Muscle of leg (tissue), 16 donors: ENCODE measurements at places on chromosomes 13 and 19. TPM values are rescaled to one million over a fixed set of nuclear protein-coding genes. Genes with fewer than 3 reads are reported as not detected.

CEACAM5 gene
- total RNA-seq, result not detected

ATP4A gene
- not detected for total RNA-seq

PTGIR gene
- total RNA-seq, result 2.7 TPM

GRCh38 chr13:98144801-98145350 lies 2.0 kb downstream of the FARP1 start:
- peaks cover 18% of the 10 kb centered on the region for H3K4me1 ChIP-seq
- H3K27me3 ChIP-seq, result peaks cover 10% of the 10 kb centered on the region
- DNase-seq, result peak; percentile 36
- peak overlapping the region; percentile 47 for H3K4me3 ChIP-seq

- no peaks in the 10 kb centered on the region for H3K36me3 ChIP-seq
- no peak for DNase-seq
- H3K4me3 ChIP-seq, result no peak overlapping the region
- no peak overlapping the region for H3K27ac ChIP-seq
Measured at GRCh38 chr13:48635478-48635877, 18.3 kb upstream of the CYSLTR2 start.

- peaks cover 81% of the 10 kb centered on the region for H3K4me1 ChIP-seq
- no peak overlapping the region for H3K4me3 ChIP-seq
- H3K27ac ChIP-seq, result peak overlapping the region; percentile 54
- H3K36me3 ChIP-seq, result peaks cover 33% of the 10 kb centered on the region
Measured at GRCh38 chr19:4369109-4369887, 25.9 kb downstream of the MPND start.

- DNase-seq, result peak; percentile 67
- H3K36me3 ChIP-seq, result peaks cover 19% of the 10 kb centered on the region
- H3K27ac ChIP-seq, result peak overlapping the region; percentile 45
- H3K4me1 ChIP-seq, result peaks cover 58% of the 10 kb centered on the region
- no peaks in the 10 kb centered on the region for H3K27me3 ChIP-seq
Measured at GRCh38 chr19:6233056-6233826, 46.5 kb downstream of the MLLT1 start.

GRCh38 chr19:52248241-52248640 lies 21.1 kb upstream of the ZNF766 start:
- no peak overlapping the region for H3K4me3 ChIP-seq
- peak; percentile 89 for DNase-seq
- peaks cover 16% of the 10 kb centered on the region for H3K4me1 ChIP-seq
- no peaks in the 10 kb centered on the region for H3K36me3 ChIP-seq
- H3K27me3 ChIP-seq, result no peaks in the 10 kb centered on the region
- H3K27ac ChIP-seq, result peak overlapping the region; percentile 67

- no peak overlapping the region for H3K27ac ChIP-seq
- no peak for DNase-seq
- H3K4me3 ChIP-seq, result no peak overlapping the region
- no peaks in the 10 kb centered on the region for H3K36me3 ChIP-seq
- no peaks in the 10 kb centered on the region for H3K4me1 ChIP-seq
Measured at GRCh38 chr13:43861863-43862262, 17.7 kb downstream of the CCDC122 start.

- H3K27me3 ChIP-seq, result peaks cover 11% of the 10 kb centered on the region
- no peak overlapping the region for H3K27ac ChIP-seq
- no peak for DNase-seq
- no peaks in the 10 kb centered on the region for H3K4me1 ChIP-seq
Measured at GRCh38 chr19:34577531-34578101, 96.1 kb downstream of the WTIP start.

- H3K4me3 ChIP-seq, result no peak overlapping the region
- H3K27me3 ChIP-seq, result no peaks in the 10 kb centered on the region
- DNase-seq, result no peak
- no peaks in the 10 kb centered on the region for H3K4me1 ChIP-seq
- no peaks in the 10 kb centered on the region for H3K36me3 ChIP-seq
- H3K27ac ChIP-seq, result no peak overlapping the region
Measured at GRCh38 chr13:42071672-42072419, 23.4 kb downstream of the DGKH start.

GRCh38 chr19:21463449-21464105 lies 41.8 kb upstream of the ZNF429 start:
- no peaks in the 10 kb centered on the region for H3K4me1 ChIP-seq
- peak overlapping the region; percentile 49 for H3K4me3 ChIP-seq
- peak; percentile 81 for DNase-seq
- H3K27ac ChIP-seq, result no peak overlapping the region
- H3K27me3 ChIP-seq, result no peaks in the 10 kb centered on the region
- H3K36me3 ChIP-seq, result no peaks in the 10 kb centered on the region

DNA sequence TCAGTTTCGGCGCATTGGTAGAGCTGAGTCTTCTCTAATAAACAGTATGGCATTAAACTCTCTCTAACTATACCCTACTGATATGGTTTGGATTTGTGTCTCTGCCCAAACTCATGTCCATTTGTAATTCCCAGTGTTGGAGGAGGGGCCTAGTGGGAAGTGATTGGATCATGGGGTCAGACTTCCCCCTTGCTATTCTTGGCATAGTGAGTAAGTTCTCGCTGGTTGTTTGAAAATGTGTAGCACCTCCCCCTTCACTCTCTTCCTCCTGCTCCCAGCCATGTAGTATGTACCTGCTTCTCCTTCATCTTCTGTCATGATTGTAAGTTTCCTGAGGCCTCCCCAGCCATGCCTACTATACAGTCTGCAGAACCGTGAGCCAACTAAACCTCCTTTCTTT lies 682.7 kb upstream of the ARGLU1 start:
- no peak overlapping the region for H3K4me3 ChIP-seq
- H3K27ac ChIP-seq, result no peak overlapping the region
- DNase-seq, result no peak
